Testis (tissue), 5 donors: ENCODE measurements at places on chromosomes 1 and 21.

GRCh38 chr1:153340356-153340755, 8.3 kb downstream of the PGLYRP4 start:
- DNase-seq = no peak

- no peak for DNase-seq
Measured at GRCh38 chr1:155082301-155083051, 3.8 kb downstream of the EFNA3 start.

- DNase-seq = peak; percentile 24
Measured at GRCh38 chr21:39612233-39613040, at the start of gene B3GALT5. Gene B3GALT5, plus strand, starts transcription at chr21:39612940. Its CDS starts 47,620 bp downstream, at chr21:39660560.

DNA sequence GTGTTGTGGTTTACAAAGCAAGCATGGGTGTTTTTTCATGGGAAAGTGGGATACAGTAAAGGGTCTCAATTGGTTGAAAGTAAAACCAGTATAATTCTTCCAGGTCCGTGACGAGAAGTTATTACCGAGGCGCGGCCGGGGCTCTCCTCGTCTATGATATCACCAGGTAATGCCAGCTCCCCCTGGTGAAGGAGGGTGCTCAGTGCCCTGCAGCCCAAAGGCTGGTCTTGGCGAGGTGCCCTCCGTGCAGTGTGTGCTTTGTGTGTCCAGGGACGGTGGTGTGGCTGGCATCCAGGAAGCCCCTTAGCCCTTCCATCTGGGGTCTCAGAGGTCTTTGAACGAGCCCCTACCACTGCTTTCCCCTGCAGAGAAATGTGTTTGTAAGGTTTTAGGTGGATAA, 24.8 kb downstream of the RAB4A start:
- DNase-seq = no peak

- DNase-seq = peak; percentile 47
Measured at GRCh38 chr1:153963850-153964331, 554 bp upstream of the SLC39A1 start.

- peak; percentile 22 for DNase-seq
Measured at GRCh38 chr21:40846587-40847411, at the start of gene DSCAM. Gene DSCAM, minus strand, starts transcription at chr21:40847158. Its CDS starts 497 bp downstream, at chr21:40846661.

- DNase-seq = no peak
Measured at GRCh38 chr1:9121496-9122409, 7.1 kb downstream of the GPR157 start.

- no peak for DNase-seq
Measured at GRCh38 chr1:35448344-35448801, 108.8 kb downstream of the KIAA0319L start.

DNA sequence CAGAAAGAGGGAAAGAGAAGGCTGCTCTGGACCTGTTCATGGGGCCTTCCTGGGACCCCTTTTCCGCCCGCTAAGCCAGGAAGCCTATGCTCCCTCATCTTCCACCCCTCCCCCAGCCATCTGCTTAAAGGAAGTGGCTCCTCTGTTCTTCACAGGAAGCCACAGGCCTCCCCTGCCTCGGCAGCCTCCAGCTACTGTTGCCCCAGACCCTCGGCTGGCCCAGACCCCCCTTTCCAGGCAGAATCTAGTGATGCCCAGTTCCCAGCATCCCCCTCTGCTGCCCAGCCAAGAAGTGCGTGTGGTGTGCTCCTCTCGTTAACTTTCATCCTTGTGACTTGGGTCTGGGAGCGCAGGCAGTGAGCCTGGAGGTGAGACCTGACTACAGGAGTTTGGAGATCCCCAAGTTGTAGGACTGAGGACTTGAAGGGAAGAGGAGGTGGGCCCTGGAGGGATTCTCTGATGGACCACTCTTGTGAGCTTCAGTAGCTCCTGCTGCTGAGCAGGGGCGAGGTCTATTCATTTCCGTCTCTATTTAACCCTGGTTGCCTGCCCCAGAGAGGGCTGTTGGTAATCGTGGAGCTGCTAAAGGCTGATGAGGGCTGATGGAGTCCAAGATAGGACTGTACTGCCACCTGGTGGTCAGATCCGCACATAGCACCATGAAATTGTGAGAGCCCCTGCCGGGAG, 9.1 kb downstream of the IFI6 start:
- DNase-seq = peak; percentile 93

- DNase-seq = no peak
Measured at GRCh38 chr1:225657462-225657989, 4.6 kb upstream of the ENAH start.

DNA sequence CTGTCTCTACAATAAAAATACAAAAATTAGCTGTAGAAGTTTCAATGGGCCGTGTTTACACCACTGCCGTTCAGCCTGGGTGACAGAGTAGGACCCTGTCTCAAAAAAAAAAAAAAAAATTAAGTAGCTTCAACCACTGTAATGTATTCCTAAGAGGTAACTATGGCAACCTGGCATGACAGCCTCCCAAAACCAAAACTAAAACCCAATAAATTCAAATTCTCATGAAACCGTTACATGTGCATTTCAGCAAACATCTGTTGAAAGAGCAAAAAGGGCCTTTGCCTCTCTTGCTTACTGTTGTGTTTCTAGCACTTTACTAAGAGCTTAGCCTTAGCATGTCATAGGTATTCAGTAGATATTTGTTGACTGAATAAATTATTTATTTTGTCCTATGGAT, 33.5 kb downstream of the ODR4 start:
- DNase-seq = no peak

DNA sequence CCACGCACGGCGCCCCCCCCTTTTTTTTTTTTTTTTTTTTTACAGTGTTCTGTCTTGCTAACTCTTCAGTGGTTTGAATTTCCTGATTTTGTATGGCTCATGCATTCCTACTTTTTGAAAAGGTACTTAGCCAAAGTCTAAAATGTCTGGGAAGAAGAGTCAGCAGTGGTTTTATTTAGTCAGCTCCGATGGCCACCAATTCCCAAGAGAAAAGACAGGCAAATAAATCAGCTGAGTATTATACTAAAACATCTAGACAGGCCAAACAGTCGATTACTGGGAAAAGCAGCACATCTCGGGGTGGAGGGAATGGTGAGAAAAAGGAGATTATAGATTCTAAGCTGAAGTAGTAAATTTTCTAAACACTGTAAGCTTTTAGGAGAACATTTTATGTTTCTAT, 192.5 kb upstream of the ZRANB2 start:
- no peak for DNase-seq

- DNase-seq = peak; percentile 85
Measured at GRCh38 chr1:31583995-31584868, 7.9 kb downstream of the TINAGL1 start.

DNA sequence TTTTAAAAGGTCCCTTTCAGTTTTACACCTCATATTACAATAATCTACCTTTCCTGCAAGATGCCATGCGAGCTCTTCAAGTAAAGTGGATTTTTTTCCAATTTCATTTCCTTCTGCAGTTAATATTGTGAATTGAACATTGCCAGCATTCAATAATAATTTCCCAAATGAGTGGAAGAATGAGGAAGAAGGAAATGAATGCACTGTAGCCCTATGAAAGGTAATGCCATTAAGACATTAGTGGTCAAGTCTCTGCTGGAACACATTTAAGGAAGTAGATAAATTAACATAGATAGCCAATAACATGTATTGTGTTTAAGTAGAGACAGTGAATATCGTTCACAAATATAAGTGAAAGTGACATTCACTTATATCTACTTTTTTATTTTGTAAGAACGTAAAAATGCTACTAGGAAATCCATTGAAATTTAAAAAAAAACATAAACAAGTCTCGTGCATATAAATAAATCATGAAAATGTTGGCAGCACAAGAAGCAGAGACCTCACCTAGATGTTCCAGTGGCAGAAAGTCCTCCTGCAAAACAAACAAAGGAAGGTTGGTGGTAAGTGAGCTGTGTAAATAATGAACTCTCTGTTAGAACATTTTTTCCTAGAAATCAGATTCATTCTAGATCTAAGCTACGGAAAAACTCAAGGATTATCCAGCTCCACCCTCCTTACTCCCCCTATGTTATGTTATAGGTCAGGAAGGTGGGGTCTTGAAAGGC, 17.7 kb downstream of the FCRL3 start:
- DNase-seq = no peak

DNA sequence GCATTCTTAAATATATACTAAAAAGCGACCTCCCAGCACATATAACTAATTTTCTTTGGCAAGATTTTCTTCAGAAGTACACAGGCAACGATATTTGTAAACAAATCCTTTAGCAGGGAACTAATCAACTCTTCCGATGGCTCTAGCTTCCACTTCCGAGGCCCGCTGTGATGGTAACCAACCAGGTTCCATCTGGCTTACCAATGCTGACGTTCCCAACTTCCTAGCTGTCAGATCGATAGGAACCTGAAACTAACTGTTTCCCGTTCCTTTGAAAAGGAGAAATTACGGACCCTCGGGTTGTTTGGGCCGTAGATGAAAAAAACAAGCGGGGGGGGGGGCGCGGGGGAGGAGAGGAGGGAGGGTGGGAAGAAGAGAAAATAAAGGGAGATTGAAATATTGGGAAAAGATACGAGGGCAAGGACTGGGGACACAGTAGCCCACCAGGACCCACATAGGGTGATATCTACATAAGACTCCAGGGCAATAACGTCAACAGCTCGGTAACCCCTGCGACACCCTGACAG, 513 bp downstream of the GTF2B start:
- DNase-seq = peak; percentile 40

DNA sequence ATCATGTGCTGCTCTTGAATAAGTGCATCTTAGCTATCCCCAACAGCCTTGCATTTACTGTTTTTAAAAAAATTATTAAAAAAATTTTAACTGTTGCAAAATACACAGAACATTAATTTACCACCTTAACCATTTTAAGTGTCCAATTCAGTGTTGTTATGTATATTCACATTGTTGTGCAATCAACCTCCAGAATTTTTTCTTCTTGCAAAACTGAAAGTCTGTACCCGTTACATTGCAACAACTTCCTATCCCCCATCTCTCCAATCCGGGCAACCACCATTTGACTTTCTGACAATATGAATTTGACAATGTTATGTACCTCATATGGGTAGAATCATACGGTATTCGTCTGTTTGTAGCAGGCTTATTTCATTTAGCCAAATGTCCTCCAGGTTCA, 83.1 kb downstream of the FMN2 start:
- DNase-seq = no peak

- no peak for DNase-seq
Measured at GRCh38 chr1:220281159-220281574, 8.9 kb upstream of the RAB3GAP2 start.

- no peak for DNase-seq
Measured at GRCh38 chr1:3807769-3808168, 11.5 kb upstream of the LRRC47 start.

DNA sequence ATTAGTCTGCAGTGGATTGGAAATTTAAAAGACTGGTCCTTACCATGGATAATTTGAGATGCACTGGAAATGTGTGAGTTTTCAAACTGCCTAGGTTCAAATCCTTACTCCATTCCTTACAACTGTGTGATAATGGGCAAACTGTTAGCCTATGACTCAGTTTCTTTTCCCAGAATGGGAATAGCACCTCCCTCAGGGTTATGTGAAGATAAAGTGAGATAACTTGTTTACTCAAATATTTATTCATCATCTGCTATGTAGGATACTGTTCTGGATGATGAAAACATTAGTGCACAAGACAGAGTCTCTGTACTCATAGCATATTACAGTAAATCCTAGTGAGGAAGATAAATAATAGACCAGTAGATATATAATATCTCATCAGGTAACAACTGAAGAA, 28.6 kb downstream of the LRIG2 start:
- no peak for DNase-seq
